ENCODE measurements at places on chromosomes 6 and 20.

GRCh38 chr6:131451321-131452144 is 121.5 kb upstream of the ARG1 start:
- no peak for DNase-seq

DNA sequence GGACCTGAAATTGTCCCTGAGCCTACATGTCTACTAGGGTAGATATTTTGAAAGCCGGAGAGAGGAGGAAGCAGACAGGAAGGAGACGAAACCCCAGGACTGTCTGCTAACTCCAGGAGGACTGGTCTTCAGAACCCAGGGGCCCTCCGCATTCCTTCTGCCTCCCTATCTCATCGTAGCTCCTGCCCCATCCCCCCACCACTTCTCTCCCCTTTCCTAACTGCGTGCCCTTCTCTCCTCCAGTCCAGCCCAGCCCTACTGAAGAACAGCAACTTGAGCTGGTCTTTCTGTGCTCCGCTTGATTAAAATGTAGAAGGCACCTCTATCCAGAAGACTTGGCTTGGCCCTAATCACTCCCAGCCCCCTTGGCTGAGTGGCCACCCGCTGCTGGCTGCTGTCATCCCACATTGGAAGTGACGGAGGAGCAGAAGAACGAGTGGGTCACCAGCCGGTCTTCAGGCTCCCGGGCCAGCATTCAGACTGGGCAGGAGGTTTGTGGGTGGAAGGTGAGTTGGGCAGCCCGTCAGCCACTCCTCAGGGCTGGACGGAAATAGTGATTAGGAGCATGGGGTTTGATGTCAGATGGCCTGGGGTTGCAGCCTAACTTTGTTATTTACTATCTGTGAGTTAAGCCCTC is 28.8 kb upstream of the ANGPT4 start:
- DNase-seq: no peak

DNA sequence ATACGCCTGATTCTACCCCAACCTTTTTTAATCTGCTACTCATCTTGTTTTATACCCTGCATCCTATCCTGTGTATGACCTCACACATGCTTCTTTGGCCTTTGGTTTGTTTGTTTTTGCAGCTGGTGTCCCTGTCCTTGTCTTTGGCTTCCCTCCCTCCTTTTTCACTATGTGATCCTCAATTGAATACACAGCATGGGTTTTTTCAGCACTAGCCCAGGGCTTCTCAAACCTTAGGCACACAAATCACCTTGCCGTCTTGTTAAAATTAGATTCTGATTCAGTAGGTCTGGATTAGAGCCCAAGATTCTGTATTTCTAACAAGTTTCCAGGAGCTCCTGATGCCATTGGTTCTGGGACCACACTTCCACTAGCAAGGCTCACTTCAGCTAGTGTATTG is 321.5 kb upstream of the MAN1A1 start:
- no peak for DNase-seq

DNA sequence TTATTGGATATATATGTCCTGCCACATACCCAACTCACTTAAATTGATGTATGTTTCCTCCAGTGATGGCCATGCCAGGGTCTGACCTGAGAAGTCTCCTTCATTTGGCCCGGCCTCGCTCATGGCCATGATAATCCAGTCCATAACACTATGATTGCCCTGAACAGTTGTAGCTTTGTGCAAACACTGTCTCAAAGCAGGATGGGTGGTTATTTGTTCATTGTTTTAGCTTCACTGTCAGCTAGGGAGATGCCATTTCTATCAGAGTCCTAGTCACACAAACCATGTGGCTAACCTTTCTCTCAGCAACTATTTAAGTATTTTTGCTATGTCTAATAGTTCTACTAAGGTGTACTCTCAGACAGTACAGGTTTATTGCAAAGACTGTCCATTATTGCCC is 47.6 kb upstream of the ZNF337 start:
- DNase-seq: no peak

GRCh38 chr6:41451039-41451438 is 95.1 kb upstream of the FOXP4 start:
- no peak for DNase-seq

GRCh38 chr6:37525460-37526357 is 26.0 kb upstream of the CCDC167 start:
- no peak for DNase-seq

DNA sequence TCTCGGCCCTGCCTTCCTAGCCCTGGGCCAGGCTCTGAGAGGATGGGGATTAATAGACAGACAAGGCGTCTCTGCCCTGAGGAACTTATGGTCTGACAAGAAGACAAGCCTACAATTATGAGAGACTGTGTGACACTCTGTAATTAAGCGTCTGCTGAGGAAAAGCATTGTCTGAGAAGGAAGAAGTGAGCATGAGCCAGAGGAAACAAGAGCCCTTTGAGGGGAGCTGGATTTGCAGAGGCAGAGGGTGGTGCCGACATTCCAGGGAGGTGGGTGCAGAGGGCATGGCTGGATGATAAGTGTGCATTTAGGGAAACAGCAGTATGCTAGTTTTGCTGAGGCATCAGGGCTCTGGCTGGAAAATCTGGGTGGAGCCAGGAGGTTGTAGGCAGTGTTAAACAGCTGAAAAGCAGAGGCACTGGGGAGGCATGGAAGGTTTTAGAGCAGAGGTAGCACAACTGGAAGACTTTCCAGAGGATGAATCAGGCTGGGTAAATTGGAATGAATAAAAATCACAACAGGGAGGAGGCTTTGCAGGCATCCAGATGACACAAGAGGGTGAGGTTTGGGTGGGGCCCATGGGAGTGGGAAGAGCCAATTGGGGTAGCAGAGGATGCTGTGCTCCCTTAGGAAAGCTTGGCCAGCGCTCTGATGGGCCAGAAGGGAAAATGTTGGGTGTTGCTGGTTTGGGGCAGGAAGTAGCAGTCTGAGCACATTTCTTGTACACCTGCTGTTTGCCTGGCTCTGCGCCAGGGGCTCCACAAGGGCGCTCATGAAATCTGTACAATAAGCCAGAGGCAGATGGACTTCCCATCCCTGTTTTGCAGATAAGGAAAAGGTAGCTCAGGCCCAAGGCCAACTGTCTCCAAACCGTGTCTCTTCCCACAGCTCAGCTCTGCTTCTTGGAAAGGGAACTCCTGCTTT is 74.0 kb upstream of the MYL9 start:
- DNase-seq: no peak

- no peak for DNase-seq
These were observed 10.1 kb downstream of the PPP1R3G start for GRCh38 chr6:5095236-5095635.

DNA sequence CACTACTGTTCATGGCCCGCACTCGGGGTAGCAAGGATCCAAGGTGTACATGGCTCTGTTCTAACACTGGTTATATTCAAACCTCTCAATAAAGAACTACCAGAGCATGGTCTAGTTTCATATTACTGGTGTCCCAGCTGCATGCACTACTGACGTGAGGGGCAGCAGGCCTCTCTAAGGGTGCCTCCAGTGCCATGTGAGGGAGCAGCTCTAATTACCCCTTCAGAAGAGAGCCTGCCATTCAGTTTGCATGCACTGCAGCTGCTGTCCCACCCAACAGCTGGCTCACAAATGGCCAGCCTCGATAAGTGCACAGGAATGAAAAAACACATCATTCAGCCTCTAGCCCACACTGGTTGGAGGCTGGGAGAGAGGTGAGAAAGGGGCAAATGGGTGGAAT is 85.2 kb downstream of the SMLR1 start:
- no peak for DNase-seq

DNA sequence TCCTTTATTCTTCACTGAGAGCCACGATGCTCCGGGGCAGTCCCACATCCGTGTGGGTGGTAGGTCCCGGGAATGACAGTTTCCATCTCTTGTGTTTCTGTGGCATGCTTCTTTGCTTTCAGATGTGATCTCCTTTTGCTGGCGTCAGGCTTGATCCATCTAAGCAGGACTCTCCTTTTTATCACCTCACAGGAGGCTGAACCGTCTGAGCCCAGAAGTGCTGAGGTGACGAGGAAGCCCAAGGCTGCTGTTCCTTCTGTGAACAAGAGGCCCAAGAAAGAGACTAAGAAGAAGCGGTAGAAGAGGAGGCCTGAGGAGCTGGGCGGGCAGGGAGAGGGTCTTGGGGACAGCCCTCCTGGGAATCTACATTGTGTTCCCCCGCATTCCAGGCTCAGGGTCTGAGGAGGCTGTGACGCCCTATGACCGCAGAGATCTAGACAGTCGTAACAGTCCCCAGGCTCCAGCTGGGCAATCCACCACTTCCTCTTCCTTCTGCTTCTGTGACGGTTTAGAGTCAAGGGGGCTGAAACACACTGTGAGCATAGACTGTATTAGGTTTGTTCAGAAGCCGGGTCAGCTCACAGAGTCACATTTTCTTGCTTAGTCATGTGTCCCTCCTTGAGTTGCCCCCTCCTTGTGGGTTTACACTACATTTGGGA is 26.8 kb downstream of the MANBAL start:
- DNase-seq: no peak

- DNase-seq: no peak
These were observed 216.8 kb upstream of the DTNBP1 start for GRCh38 chr6:15879371-15880261.

- DNase-seq: no peak
These were observed 190.8 kb upstream of the BMP2 start for GRCh38 chr20:6576726-6577125.

- no peak for DNase-seq
These were observed 120.7 kb downstream of the CARMIL1 start for GRCh38 chr6:25399885-25400284.

- DNase-seq: no peak
These were observed 6.7 kb downstream of the PHACTR2 start for GRCh38 chr6:143684486-143684885.

GRCh38 chr6:65059568-65059967 is 647.5 kb downstream of the EYS start:
- no peak for DNase-seq

- no peak for DNase-seq
These were observed 87.3 kb downstream of the COL9A1 start for GRCh38 chr6:70215460-70216108.

- no peak for DNase-seq
These were observed 57.8 kb upstream of the TAB2 start for GRCh38 chr6:149259753-149260152.

DNA sequence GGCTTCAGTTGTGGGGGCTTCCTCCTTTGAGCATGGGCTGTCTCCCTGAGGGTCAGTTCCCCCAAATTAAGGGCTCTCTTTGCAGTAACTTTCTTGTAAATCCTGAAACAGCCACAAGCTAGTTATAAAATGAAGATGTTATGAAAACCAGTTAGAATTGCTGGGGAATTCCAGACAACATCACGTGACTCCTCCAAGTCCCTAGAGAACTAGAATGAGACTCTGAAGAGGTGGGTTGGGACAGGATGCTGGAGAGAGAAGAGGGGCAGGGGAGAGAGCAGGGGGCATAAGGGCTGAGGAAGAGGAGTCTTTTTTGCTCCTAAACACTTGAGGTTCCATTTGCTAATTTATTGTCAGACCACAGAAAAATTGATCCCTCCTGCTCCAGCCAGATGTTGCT is 380.3 kb downstream of the DHX35 start:
- no peak for DNase-seq

GRCh38 chr6:111242452-111242851 is 155.1 kb downstream of the SLC16A10 start:
- no peak for DNase-seq

DNA sequence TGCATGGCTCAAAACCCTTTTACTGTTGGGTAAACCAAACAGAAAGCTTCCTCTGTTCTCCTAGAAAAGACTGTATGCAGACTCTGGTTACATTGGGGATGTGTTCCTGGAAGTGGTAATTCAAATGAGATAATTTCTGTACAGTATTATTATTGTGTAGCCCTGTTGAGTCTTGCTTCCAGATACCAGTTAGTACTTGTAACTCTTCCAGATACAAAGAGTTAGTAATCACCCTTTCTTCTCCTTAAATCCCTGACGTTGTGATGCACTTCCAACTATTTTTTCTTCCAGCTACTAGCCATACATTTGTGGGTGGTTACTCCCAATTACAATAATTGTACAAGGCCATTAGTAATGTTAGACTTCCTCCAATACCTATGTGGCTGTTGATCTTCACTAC is 42.3 kb upstream of the GRIK2 start:
- no peak for DNase-seq

- DNase-seq: no peak
These were observed 51.3 kb downstream of the CD109 start for GRCh38 chr6:73747289-73747688.

- DNase-seq: no peak
These were observed 169.3 kb upstream of the JARID2 start for GRCh38 chr6:15076565-15076964.

DNA sequence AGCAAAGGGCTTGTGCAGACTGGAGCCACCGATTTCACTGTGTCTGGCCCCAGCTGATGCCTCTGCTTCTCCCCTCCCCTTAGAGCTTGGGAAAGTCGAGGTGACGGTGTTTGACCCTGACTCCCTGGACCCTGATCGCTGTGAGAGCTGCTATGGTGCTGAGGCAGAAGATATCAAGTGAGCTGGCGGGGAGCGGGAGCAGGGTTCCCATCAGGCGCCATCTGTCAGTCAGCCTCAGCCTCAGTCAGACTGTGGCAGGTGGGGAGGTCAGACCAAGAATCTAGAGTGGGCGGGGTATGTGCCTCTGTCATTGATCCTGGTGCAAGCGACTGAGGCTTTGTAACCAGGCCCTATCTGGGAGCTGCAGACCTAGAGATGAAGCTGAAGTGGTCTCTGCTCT is 5.5 kb downstream of the ERGIC3 start:
- DNase-seq: no peak

GRCh38 chr6:84808491-84809061 is 44.2 kb upstream of the TBX18 start:
- DNase-seq: no peak

- no peak for DNase-seq
These were observed 96.3 kb downstream of the TRERF1 start for GRCh38 chr6:42355416-42355815.

- no peak for DNase-seq
These were observed 30.5 kb downstream of the FBXO9 start for GRCh38 chr6:53095716-53096115.

DNA sequence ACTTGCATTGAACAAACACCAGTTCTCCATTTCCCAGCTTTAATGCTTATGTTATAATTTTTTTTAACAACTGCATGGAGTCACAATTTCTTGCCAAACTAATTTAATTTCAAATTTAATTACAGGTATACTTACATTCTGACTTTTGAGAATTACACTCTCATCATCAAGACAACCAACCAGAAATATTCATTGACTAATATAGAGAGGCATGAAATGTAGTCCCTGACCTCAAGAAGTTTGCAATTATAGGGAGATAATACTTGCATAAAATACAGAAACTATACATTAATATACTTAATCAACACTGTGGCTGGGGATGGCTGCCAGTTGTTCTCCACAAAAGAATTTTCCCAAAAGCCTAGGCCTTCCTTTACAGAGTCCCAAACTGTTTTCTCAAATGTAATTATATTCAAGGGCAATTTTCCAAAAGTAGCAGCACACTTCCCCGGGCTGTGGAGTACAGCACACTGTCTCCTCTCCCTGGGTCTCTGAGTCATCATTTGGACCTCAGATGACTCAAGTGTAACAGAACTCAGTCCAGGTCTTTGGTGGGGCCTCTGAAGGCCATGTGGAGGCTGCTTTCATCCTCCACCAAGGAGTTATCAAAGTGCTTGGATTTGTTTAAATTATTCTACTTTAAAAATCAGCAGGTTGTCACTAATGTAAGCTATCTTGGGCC is 114.1 kb downstream of the KIF16B start:
- DNase-seq: no peak

- no peak for DNase-seq
These were observed 18.9 kb downstream of the TTBK1 start for GRCh38 chr6:43262000-43262779.
